ENCODE measurements at places on chromosomes 2 and 18.
A peak's percentile ranks its signal among the peaks of the same experiment; 100 is the strongest.

DNA sequence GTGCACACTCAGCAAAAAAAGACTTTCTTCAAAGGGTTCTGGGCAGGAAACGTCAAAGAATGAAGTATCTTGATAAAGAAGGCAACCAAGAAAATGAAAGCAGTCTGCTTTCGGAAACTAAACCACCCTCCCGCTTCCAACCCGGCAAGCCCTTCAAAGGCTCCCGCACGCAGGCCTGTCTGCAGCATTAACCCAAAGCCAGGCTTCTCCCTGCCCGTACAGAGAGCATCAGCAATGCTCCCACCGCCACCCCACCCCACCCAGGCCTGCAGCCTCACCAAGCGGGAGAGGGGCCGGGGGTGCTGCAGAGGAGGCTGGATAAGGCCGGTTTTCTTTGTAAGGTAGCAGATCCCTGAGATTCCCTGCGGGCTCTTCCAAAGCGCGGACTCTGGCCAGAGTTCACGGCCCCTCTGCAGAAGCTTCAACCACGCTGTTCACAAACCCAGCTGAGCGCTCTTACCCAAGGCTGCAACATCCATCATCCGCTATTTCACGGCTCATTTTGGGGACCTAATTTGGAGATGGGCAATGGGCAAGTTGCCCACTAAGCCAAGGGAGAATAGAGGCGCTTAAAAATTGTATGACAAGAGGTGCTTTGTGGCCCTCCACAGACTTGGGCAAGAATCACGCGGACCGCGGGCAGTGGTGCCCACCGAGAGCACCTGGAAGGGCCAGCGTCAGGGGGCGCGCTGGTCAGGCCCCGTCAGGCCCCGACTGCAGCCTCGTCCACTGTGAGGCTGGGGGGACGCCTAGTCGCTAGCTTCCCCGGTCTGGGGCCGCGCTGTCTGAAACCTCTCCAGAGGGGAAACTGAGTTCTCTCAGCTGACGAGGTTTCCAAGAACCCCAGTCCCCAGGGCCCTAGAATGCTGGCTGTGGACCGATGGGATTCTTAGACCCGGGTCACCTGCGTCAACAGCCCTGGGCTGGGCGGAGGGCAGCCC is 225.4 kb upstream of the ID2 start:
- H3K4me3 ChIP-seq = peak overlapping the region; percentile 77
- peak; percentile 55 for ATAC-seq
- peaks cover 49% of the 10 kb centered on the region for H3K36me3 ChIP-seq
- H3K4me1 ChIP-seq = peaks cover 36% of the 10 kb centered on the region
- H3K27ac ChIP-seq = peak overlapping the region; percentile 86

GRCh38 chr2:75324141-75324540 is 124.8 kb upstream of the TACR1 start:
- H3K36me3 ChIP-seq = no peaks in the 10 kb centered on the region
- H3K27me3 ChIP-seq = peaks cover 14% of the 10 kb centered on the region
- H3K4me3 ChIP-seq = no peak overlapping the region
- ATAC-seq = no peak

DNA sequence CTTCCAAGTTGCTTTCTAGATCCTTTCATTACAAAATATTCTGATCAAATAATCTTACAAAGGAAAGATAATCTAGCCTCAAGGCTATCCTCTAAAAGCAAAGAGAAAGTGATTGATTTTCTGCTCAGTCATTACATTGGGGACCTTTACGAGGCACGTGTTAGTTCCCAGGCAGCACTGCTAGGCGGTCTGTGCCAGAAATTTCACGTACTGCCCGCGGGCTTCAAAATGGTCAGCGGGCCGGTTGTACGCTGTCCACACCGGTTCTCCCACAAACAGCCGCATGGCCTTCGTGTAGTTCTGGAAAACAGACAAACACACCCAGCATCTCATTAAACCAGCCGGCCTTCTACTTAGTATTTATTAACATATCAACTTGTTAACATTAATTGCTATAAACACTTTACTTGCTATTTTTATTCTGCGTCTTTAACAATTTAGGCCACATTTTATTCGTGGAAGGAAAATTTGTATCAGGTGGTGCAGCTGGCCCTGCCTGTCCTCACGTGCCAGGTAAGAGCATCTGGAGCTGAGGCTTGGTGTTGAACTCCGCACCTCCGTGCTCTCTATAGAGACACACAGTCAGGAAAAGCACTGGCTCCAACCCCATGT is 20.4 kb downstream of the ADI1 start:
- no peak for ATAC-seq
- peaks cover 6% of the 10 kb centered on the region for H3K4me1 ChIP-seq
- no peaks in the 10 kb centered on the region for H3K27me3 ChIP-seq

GRCh38 chr2:172792711-172793110 is 57.1 kb downstream of the RAPGEF4 start:
- no peak overlapping the region for H3K27ac ChIP-seq
- no peak for ATAC-seq
- H3K27me3 ChIP-seq = peaks cover 13% of the 10 kb centered on the region
- H3K4me3 ChIP-seq = no peak overlapping the region
- H3K4me1 ChIP-seq = no peaks in the 10 kb centered on the region

- H3K27me3 ChIP-seq = peaks cover 28% of the 10 kb centered on the region
- H3K4me3 ChIP-seq = no peak overlapping the region
- no peak for ATAC-seq
- H3K4me1 ChIP-seq = no peaks in the 10 kb centered on the region
These were observed 77.3 kb downstream of the VWA3B start for GRCh38 chr2:98164256-98164655.

DNA sequence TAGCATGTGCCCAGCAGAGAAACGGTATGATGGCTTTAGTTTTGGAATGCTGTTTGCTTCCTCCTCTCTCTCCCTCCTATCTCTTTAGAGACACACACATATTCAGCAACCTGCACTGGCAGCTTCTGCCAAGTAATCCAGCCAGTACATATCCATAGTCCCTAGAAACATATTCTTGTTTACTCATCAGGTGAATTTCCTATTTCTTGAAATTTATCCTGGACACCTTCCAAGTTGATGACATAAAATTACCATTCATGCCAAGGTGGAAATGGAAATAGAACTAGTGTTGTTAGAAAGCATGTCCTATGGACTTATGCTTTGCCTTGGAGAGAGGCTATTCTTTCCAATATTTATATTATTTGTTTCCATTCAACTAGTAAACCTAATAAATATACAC is 50.9 kb upstream of the RGPD4 start:
- H3K27me3 ChIP-seq = peaks cover 18% of the 10 kb centered on the region
- no peaks in the 10 kb centered on the region for H3K4me1 ChIP-seq
- no peak overlapping the region for H3K4me3 ChIP-seq
- H3K27ac ChIP-seq = no peak overlapping the region

- no peaks in the 10 kb centered on the region for H3K36me3 ChIP-seq
- H3K27me3 ChIP-seq = peaks cover 18% of the 10 kb centered on the region
- ATAC-seq = no peak
- no peak overlapping the region for H3K4me3 ChIP-seq
These were observed 200.6 kb downstream of the PPP1R1C start for GRCh38 chr2:182186132-182186735.

- H3K4me1 ChIP-seq = peaks cover 9% of the 10 kb centered on the region
- H3K36me3 ChIP-seq = no peaks in the 10 kb centered on the region
- peak overlapping the region; percentile 43 for H3K4me3 ChIP-seq
- H3K27me3 ChIP-seq = no peaks in the 10 kb centered on the region
These were observed 11.4 kb downstream of the SESTD1 start for GRCh38 chr2:179253226-179253625.

DNA sequence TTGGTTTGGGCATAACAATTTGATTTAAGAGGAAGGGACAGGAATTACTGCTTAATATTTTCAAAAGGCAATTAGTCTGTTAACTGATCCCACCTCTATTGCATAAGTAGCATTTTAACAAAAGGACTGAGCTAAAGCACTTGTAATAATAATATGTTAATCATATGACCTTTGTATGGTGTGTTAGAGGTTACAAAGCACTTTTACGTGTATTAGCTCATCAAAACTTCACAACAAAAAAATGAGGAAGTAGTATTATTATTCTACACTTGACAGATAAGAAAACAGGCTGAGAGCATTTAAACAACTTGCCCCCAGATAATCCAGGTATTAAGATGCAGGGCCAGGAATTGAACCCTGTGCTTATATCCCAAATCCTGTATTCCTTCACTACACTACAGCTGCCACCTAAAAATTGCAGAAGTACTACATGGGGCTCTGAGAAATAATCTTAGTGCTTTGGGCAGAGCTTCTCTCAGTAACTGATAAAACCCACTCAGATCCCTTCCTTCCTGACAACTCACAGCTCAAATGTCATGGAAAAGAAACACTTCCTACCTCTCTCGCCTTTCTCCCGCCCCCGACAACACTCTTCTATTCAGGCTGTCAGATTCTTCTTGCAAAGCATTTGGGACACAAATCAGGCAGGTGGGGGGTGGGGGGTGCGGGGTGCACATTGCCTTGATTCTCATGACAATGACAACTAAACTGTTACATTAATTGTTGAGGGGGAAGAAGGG is 20.7 kb upstream of the KCTD1 start:
- no peak overlapping the region for H3K4me3 ChIP-seq
- no peak overlapping the region for H3K27ac ChIP-seq
- peaks cover 30% of the 10 kb centered on the region for H3K27me3 ChIP-seq
- H3K4me1 ChIP-seq = no peaks in the 10 kb centered on the region
- H3K36me3 ChIP-seq = no peaks in the 10 kb centered on the region

GRCh38 chr2:235594041-235594440 is 100.2 kb downstream of the AGAP1 start:
- H3K27me3 ChIP-seq = peaks cover 5% of the 10 kb centered on the region
- no peak for ATAC-seq
- no peak overlapping the region for H3K4me3 ChIP-seq
- no peaks in the 10 kb centered on the region for H3K4me1 ChIP-seq
- H3K27ac ChIP-seq = no peak overlapping the region

GRCh38 chr2:18346344-18346743 is 214.1 kb downstream of the RDH14 start:
- H3K36me3 ChIP-seq = no peaks in the 10 kb centered on the region
- no peak overlapping the region for H3K27ac ChIP-seq
- H3K4me1 ChIP-seq = no peaks in the 10 kb centered on the region
- H3K4me3 ChIP-seq = no peak overlapping the region

DNA sequence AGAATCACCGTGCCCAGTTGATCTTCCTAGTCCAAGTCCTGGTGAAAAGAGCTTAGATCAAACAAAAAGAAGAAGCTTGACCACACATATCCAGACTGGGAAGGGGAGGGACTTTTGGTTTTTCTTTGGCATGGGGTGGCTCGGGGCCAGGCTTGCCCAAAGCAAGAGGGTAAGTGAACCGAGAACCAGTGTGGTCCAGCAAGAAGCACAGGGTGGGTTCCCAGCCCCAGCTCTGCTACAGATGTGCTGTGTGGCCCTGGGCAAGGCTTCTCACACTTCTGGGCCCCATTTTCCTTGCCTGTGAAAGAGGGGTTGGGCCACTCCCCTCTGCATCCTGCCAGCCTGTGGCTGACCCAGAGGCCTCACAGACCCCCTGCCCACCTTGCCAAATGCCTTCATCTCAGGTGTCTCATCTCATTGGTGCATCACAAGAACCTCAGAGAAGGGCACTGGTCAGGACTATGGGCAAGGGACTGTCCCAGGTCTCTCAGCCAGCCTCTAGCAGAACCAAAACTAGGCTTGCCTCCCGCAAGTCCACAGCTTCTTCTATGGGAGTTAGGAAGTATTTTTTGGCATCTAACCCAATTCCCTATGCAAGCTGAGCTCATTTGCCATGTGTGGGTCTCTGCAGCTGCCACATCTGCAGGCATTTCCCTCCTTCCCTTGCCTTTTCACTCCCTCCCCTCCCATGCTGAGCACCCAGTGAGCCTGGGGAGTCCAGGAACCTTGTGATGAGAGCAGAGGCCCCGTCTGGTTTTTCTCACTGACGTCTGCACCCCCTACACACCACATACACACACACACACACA is 6.9 kb downstream of the ATP6V1B1 start:
- H3K36me3 ChIP-seq = no peaks in the 10 kb centered on the region
- H3K4me3 ChIP-seq = no peak overlapping the region
- H3K27ac ChIP-seq = no peak overlapping the region
- H3K27me3 ChIP-seq = peaks cover 16% of the 10 kb centered on the region
- no peaks in the 10 kb centered on the region for H3K4me1 ChIP-seq
- no peak for ATAC-seq

DNA sequence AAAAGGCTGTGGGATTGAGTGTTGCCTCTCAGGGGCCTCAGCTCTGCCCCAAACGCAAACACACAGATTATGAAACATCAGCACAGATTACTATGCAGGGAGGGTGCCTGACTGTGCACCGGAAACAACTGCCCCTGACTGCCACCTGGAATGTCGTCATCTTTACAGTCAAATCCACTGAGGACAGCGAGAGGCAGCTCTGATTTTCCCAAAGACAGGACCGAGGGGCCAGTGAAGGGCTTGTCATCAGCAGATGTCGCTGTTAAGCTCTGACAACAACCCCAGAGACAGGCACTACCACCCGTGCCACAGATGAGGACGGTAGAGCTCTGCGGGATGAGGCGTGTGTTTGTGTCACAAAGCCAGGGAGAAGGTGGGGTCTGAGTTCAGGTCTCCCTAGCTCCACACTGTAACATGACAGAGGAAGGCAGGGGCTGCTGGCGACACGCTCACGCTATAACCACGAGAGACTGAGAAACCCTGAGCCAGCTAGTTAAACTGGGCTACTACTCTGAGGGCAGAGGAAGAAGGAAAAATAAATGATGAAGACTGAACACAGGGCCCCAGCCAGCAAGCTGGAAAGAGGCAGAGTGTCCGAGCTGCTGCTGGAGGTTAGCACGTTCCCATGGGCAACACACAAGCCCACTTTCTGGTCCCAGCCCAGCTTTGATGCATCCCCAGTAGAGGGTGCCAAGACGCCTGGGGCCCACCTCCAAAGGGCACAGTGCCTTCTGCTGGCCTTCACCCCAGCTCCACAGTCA is 47.0 kb downstream of the PARD6G start:
- H3K27ac ChIP-seq = peak overlapping the region; percentile 73
- H3K27me3 ChIP-seq = peaks cover 58% of the 10 kb centered on the region
- no peak for ATAC-seq
- H3K4me1 ChIP-seq = peaks cover 19% of the 10 kb centered on the region

DNA sequence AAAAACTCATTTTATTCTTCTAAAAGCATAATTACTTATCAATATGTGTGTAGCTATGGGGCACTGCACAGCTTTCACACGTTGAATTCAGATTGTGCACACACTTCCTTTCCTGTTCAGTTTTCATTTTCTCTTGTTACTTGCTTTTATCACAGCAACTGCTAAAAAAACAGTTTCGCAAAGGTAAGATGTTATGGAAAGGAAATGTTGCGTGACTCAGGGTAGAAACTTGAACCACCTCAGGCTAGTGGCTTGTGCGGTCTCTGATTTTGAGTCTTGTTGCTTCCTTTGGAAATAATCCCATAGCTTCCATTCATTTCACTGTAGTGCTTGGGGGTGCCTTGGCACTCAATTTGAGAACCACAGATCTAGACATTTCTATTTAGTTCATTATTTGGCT is 171.9 kb downstream of the FMNL2 start:
- no peak overlapping the region for H3K4me3 ChIP-seq
- ATAC-seq = peak; percentile 60
- H3K27ac ChIP-seq = no peak overlapping the region

DNA sequence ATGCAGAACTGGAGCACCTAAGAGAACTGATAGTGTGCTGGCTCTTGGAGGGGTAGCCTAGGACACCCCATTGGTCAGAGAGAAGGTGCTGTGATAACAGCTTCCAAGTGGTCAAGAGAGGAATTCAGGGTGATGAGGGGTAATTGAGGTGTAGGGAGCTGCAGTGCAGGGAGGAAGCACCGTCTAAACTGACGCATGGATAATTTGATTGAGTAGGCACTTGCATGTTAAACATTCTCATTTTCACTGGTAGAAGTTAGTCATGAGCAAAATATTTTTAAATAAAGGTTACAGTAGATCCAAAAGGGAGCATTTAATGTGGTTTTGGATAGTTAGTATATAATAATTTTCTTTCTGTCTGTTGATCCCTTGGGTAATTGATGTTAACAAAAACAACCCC is 155.1 kb upstream of the TCF4 start:
- no peaks in the 10 kb centered on the region for H3K27me3 ChIP-seq
- no peaks in the 10 kb centered on the region for H3K36me3 ChIP-seq
- H3K4me1 ChIP-seq = no peaks in the 10 kb centered on the region
- no peak overlapping the region for H3K27ac ChIP-seq
- no peak overlapping the region for H3K4me3 ChIP-seq
